ENCODE measurements at places on chromosomes 2 and 18.

- DNase-seq = peak; percentile 78
These were observed 7.3 kb upstream of the PLEK start for GRCh38 chr2:68357605-68358337.

- DNase-seq = no peak
These were observed 57.5 kb downstream of the MYL12B start for GRCh38 chr18:3319399-3319798.

GRCh38 chr18:36410346-36410745 lies 112.8 kb downstream of the FHOD3 start:
- DNase-seq = no peak

- DNase-seq = no peak
These were observed 215.5 kb downstream of the LNPK start for GRCh38 chr2:175786471-175787124.

- no peak for DNase-seq
These were observed 940.9 kb downstream of the SLC4A3 start for GRCh38 chr2:220568296-220568695.

DNA sequence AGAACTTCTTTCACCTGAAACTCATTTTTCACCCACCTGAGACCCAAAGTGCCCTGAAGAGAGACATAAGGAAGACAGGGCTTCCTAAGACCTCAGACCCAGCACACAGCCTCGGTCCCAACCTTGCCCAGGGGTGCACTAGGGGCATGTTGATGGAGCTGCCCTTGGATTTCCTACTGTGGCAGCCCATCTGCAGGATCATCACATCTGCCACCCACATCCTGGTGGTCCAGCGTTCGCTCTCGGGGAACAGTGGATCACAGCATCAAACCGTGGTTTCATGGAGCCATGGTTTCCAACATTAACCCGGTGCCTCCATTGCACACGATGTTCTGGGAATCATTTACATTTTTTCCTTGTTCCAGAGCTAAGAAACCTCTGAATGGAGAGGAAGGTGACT lies 186.4 kb downstream of the TFCP2L1 start:
- no peak for DNase-seq

GRCh38 chr2:110674620-110675555 lies 3.0 kb downstream of the BUB1 start:
- DNase-seq = peak; percentile 73

- DNase-seq = no peak
These were observed 16.8 kb downstream of the FN1 start for GRCh38 chr2:215419113-215419512.

DNA sequence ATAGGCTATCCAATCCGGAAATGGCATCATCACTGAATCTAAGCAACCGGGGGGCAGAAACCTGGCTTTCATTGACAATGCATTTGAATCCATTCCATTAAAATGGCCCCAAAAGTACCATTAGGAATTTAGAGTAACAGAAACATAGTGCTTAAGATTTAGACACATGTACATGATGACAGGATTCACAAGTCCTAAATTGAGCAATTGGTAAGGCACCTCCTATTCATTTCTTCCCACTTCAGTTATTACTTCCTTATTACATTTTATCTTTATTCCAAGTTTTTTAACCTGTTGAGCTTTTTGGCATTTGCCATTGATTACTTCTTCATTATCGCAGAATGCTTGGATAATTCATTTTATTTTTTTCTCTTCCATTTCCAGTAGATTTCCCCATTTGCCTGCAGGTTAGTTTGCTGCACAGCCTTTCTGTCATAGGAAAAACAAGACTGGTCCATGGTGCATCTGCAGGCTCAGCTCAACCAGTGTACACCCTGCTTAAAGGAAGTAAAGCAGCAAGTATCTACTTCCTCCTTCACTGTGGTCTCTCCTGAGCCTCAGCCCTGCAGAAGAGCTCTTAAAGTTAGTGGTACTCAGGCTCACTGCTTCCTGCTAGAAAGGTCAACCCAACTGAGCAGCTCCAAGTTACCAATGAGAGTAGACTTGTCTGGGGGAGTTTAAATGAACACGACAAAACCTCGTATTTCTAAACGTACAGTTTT lies 89.2 kb downstream of the DOCK10 start:
- peak; percentile 88 for DNase-seq

DNA sequence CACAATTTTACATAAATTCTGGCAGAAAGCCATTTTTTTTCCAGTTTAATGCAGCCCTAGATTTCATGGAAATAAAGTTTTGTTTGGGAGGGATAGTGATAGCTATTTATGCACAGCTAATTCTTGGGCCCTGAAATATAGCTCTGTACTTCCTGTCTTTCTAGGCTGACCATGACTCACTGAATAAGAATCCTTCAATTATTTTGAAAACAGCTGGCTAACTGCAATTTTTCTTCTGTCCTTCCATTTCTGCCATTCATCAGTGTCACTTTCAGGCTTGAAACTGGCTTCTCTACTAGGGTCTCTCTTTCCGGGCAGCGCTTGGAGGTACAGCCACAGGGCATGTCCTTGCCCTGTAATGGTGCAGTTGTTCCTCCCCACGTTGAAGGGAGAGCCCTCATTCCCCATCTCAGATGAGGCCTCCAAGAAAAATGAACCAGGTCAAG lies 97.1 kb upstream of the TMEM178A start:
- no peak for DNase-seq

Measured in suppressor macrophage (primary cell).